NCI-H524 treated with DMSO at 0.1 percent for 48 hours (cell line): ENCODE measurements at places on chromosomes 2 and 18.

DNA sequence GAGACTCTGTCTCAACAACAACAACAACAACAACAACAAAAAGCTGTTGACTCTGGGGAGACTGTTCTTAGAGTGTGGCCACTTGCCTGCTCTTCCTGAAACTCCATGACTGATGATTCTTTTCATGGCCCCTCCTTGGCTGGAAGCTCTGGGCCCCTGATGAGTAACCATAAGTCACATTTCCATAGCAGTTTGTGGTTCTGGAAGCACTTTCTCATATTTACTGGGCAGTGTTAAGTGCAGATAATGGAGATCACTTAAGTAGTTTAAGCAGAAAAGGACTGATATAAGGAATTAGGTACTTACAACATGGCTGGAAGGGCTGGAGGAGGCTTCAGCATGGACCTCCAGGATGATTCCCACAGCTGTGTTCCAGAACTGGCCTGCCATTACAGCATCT is 147.3 kb upstream of the DLX2 start:
- DNase-seq, result no peak

DNA sequence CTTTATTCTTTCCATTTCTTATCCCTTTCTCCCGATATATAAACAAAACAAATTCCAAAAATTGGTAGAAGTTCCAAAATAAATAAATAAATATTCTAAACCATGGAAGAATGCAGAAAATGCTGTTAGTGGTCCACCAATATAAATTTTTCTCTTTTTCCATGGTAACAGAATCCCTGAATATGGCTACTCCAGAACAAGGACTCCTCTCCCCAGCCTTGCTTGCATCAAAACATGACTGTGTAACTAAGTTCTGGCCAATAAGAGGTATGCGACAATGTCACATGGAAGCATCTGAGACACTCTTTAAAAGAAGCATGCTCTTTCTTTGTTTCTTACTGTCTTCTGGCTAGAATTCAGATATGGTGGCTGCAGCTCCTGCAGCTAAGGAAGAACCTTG is 325.1 kb upstream of the TANK start:
- DNase-seq, result no peak

- DNase-seq, result no peak
These were observed 128.7 kb downstream of the CTIF start for GRCh38 chr18:48667276-48668254.

- DNase-seq, result no peak
These were observed 89.6 kb downstream of the AGPS start for GRCh38 chr2:177482195-177482594.

GRCh38 chr2:46073540-46074046 is 223.6 kb upstream of the EPAS1 start:
- no peak for DNase-seq

- DNase-seq, result no peak
These were observed 746.0 kb downstream of the METTL4 start for GRCh38 chr18:1825296-1825695.

DNA sequence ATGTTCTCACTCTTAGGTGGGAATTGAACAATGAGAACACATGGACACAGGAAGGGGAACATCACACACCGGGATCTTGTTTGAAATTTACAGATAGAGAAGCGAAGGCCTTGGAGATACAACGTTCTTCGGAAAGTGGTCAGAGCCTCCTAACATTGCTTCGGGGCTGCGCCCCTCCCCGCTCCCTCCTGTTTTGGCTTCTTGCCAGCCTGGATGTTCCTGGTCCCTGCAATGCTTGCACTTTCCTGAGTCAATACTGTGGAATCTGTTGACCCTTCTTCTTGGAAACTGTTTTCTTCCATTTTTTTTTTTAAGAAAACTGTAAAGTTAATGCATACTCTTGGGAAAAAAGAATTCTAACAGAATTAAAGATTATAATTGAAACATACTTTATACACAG is 360.8 kb downstream of the SOCS6 start:
- DNase-seq, result no peak

GRCh38 chr18:10424585-10425307 is 29.7 kb upstream of the APCDD1 start:
- DNase-seq, result no peak

- DNase-seq, result no peak
These were observed 109.2 kb upstream of the COPS8 start for GRCh38 chr2:236976266-236977062.

DNA sequence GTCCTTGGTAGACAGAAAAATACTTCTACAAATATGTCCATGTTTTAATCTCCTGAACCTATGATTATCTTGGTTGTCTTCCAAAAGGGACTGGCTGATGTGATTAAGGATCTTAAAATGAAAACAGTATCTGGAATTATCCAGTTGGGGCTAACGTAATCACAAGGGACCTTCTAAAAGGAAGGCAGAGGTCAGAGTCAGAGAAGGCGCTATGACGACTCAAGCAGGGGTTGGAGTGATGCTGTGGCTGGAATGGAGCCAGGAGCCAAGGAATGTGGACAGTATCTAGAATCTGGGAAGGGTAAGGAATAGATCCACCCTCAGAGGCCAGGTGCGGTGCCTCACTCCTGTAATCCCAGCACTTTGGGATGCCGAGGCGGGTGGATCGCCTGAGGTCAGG is 4.2 kb upstream of the USP14 start:
- no peak for DNase-seq

DNA sequence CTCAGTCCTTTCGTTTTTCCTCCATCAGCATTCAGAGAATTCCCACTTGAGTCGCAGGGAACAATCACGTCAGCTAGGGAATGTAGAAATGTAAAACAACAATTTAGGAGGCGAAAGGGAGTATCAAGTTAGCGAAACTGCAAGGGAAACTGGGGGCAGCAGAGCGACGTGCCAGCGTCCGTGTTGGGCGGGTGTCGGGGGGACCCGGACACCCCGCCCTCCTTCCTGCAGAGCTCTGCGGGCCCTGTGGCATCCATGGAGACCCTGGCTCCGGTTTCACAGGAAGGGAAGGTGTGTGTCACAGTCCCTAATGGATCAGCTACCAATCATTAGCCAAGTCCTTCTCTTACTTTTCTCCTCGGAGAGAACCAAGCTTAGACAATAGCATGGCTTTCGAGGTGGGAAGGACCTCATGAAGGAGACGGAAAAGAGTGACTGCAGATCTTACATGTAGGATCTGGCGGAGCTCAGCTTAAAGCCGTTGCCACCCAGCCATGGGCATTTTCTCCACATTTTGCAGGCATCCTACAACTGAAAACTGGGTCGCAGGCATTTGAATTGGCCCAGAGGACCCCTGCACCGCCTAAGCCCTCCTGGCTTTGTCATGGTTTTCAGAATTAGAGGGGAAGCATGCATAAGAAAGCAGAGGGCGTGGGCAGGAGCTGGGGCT is 33.7 kb downstream of the SOX11 start:
- no peak for DNase-seq

DNA sequence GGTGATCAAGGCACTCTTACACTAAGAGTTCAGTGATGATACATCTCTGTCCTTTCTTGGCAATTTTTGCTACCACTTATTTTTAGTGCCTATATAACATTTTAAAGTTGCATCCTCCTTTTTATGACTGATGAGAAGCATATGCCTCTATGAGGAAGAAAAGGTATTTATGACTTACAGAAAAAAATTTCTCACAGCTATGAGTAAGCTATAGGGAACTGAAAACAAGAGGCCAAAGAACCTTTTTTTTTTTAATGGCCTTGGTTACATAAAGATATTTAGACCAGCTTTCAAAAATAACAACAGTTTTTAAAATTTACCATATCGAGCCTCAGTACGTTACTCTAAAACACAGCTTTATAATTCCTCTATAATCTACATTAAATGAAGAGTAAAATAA is 21.3 kb downstream of the MBD5 start:
- DNase-seq, result no peak

GRCh38 chr2:24009367-24009679 is 562 bp upstream of the MFSD2B start:
- DNase-seq, result no peak

DNA sequence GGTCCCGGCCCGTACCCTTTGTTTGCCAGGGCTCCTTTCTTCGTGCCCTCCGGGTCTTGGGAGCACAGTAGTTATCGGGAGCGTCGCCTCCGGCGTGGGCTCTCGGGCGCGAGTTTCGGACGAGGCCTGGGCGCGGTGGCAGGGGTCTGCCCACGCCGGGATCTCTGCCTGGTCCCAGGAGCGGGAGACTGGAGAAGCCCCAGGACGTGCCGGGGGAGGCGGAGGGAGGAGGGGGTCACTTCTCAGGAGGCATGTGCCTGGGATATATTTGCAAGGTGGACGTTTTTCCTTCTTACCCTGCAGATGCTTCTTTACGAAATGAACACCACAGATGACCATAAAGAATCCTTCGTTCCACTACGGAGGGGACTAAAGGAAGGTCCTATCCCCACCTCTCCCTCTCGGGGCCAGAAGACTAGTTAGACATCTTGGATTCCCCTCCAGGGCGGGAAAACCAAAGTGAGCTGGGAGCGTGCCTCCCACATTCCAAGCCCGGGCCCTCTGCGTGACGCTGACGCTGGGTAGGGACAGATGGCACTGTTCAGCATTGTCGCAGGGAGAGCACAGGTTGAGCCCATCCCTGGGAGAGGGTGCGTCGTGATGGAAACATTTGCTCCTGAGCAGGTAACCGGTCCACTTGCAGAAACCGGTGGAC is 483 bp upstream of the FHL2 start:
- no peak for DNase-seq

GRCh38 chr2:102346381-102347130 is 9.0 kb upstream of the IL18R1 start:
- DNase-seq, result no peak

DNA sequence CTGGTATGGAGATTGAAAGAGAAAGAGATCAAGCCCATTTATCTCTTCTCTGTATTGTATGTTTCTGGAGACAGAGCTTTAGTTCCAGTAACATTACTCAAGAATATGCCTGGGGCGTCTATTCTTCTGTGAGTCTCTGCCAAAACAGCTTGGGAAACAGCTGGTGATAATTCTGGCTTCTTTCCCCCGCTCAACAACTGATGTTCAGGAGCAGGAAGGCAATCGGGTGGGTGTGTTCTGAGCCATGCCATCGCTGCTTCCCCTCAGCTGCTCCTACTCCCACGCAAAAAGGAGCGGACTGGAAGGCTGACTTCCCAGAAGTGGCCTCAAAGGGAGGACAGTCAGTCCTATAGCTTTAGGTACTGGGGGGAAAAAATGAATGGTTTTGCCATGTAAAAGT is 695.1 kb downstream of the PLCL1 start:
- no peak for DNase-seq
